Left renal pelvis (tissue), 4 donors: ENCODE measurements at places on chromosomes 7 and 10. TPM values are rescaled to one million over a fixed set of nuclear protein-coding genes. Genes with fewer than 3 reads are reported as not detected.

Gene GSAP
- polyA plus RNA-seq = 13.3 TPM

Gene GOLGA7B
- 0.15 TPM for polyA plus RNA-seq

Gene TACR2
- 0.27 TPM for polyA plus RNA-seq

Gene STAMBPL1
- 2.0 TPM for polyA plus RNA-seq

Gene STK32C
- polyA plus RNA-seq = 11.6 TPM
